ENCODE measurements at places on chromosomes 16 and 17.

DNA sequence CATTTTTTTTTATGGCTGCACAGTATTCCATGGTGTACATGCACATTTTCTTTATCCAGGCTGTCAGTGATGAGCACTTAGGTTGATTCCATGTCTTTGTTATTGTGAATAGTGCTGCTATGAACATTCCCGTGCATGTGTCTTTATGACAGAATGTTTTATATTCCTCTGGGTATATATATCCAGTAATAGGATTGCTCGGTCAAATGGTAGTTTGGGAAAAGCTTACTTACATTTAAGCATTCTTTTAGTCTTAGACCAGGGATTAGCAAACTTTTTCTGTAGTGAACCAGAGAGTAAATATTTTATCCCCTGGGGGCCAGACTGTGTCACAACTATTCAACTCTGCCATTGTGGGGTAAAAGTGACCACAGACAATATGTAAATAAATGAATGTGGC, 40.2 kb downstream of the MED13 start:
- DNase-seq: no peak

- DNase-seq: no peak
Measured at GRCh38 chr16:26712876-26713275, 353.9 kb upstream of the C16orf82 start.

DNA sequence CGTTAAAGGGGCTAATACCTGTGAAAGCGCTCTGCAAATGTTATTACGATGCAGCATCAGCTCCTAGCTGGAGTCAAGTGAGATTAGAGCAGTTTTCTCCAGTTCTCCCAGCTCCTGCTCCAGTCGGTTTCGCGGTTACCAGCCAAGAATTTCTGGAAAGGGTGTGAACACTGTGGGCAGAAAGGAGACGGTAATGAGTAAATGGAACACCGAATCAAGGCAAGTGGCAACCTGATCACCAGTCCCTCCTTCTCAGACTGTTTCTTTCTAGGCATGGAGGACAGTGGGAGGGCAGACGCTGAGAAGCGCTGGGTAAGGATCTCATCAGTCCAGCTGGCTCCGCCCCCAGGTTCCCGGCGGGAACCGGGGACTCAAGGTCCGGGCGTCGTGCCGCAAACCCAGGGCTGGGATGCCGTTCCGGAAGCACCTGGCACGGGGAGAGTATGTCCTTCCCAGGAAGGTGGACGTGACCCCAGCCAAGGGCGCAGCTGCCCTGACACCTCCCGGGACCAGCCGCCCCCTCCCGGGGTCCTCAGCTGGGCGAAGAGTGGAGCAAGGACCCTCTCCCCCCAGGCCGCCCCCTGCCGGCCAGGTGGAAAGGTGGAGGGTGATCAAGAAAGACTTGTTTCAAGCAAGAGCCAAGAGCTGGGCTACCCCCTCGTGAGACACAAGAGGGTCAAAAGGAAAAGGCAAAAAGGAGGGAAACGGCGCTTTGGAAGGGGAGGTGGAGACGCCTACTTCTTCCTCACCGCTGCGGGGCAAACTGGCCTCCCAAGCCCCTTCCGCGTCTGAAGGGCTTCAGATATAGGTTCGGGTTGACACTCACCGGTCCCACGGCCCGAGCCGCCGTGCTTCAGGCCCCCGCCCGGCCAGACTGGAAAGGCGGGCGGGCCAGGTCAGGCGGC, 481 bp downstream of the MYO19 start:
- peak; percentile 84 for DNase-seq

DNA sequence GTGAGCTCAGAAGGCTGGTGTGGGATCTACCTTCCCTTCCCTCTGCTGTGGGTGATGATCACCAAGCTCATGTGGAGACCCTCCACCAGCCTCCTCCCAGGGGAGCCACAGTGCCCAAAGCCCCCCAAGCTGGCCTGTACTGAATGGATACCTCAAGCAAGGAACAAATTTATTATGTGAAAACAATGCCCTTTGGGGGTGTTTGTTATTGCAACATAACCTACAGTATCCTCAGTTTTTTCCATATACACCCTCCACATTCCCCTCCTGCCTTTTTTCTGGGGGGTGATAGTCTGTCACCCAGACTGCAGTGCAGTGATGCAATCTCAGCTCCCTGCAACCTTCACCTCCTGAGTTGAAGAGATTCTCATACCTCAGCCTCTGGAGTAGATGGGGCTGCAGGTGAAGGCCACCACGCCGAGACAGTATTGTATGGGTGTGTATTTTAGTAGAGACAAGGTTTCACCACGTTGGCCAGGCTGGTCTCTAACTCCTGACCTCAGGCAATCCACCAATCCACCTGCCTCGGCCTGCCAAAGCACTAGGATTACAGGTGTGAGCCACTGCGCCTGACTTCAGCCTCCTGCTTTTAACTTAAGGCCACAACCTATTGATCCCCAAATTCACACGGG, 215.9 kb downstream of the CPPED1 start:
- no peak for DNase-seq

DNA sequence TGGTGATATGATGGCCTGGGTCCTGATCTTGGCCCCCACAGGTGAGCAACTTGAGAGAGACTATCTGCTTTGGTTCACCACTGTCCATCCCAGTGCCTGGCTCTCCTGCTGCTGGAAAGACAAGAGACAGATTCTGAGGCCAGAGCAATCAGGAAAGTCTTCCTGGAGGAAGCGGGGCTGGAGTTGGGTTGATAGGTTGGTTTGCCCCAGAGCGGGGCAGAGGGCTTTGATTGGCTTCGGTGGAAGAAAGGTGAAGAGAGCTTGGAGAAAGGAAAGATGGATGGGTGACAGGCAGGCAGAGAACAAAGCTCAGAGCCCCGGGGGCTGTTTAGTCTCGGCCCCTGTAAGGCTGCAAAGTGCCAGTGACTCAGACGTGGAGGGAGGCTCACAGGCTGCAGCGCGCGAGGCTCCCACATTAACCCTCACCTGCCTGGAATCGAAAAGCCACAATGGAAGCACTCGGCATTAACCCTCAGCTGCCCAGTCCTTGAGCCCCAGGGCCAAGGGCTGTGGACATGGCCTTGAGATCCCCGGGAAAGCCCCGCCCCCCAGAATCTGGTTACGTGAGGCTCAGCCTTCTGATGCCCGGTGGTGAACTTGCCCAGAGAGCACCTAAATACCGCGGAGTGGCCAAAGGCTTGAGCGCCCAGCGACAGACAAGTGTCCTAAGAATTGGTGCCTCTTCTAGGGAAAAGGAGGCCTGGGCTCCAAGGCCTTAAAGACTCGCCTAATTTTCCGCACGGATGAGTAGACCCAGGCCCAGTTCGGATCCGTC, 996 bp upstream of the CPNE2 start:
- peak; percentile 63 for DNase-seq

GRCh38 chr16:89742948-89743347, 21.6 kb downstream of the ZNF276 start:
- DNase-seq: no peak

- DNase-seq: peak; percentile 71
Measured at GRCh38 chr17:40456396-40456951, 13.2 kb downstream of the IGFBP4 start.

DNA sequence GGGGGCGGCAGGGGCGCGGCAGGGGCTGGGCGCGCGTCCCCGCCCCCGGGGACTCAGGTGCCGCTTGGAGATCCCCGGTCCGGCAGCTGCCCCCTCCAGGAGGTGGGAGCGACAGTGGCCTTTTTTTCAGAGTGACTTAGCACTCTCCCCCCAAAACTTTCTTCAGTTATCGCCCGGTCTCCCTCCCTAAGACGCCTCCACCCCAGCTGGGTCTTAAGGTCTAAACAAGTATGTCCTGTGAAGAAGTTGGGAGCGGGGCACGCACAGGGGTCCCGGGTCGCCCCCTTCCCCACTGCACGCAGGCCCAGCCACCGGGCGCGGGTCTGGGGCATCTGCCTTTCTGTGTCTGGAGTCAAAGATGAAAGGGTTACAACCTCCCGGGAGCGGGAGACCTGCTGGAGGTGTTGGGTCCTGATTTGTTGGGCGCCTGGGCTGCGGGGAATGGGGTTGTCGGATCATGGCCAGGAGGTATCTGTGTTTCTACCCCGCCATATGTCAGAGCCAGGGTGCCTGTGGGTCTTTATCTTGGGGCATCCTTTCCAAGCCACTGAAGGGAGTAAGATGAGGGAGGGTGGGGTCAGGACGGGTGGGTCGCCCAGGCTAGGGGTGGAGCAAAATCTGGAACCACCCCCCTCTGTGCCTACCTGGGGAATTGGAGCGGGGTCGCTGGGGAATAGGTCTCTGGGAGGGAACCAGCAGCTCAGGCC, 757 bp downstream of the FMNL1 start:
- peak; percentile 45 for DNase-seq

- DNase-seq: no peak
Measured at GRCh38 chr16:3519581-3519980, 18.8 kb downstream of the CLUAP1 start.

DNA sequence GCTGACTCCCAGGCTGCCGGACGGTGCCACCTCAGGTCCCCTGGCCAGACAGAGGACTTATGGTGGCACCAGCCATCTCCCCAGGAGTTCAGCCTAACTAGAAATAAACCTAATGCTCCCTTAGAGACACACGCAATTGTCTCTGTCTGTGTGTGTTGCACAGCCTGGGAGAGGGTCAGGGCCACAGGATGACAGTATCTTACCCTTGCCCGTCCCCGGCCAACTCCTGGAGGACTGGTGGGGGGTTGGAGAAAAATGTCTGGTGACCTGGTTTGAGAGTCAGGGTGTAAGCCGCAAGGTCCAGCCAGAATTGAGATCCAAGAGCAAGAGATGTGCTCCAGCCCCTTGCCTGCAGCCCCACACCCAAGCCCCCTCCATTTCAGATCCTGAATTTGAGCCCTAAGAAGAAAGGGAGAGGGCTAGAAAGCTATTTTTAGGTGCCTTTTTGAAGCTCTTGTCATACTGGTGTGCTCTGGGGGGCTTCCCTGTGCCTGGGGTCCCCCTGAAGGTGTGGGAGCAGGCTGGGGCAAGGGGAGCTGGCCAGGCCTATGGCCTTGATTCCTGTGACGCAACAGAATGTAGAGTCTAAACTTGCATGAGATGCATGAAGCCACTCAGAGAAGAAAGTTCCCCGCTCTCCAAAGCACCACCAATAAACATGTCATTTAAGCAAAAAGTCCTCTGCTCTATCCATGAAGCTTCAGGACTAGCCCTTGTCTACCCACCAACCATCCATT, 12.9 kb downstream of the ZNF319 start:
- DNase-seq: no peak

DNA sequence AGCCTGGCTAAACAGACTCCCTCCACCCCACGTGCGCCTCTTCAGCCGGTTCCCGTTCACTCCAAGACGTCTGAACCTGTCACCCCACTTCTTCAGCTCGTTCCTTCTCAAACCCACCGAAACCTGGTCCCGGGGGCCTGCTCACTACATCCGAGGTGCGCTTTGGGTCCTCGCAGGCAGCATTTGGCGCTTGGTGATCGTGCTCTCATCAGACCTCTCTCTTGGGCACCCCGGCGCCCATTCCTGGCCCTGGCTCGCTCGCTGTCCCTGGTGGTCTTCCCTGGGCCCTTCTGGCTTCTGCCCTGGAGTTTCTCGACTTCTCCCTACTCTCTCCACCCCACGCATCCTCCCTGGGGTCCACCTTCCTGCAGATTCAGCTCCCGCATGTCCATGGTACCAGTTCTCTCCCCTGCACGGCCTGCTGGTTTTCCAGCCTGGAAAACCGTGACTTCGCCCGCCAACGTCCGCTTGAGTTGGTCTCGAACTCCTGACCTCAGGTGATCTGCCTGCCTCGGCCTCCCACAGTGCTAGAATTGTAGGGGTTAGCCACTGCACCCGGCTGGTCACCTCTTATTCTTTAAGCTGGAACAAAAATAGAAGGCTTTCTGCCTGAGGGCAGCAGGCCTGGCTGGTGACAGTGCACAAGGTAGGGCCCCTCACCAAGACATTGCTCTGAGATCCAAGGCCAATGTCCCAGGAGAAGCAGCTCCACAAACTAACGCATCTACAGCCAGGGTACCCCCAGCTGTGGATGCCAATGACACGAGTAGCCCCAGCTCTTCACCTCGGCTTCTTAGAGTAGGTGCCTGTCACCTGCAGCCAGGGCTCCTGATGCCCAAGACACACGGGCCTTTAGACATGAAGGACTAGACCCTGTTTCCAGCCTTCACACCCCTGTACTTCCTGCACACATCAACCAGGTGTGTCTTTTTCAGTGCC, 1.1 kb upstream of the MEAK7 start:
- no peak for DNase-seq
